ENCODE measurements at places on chromosomes 2 and 18.

DNA sequence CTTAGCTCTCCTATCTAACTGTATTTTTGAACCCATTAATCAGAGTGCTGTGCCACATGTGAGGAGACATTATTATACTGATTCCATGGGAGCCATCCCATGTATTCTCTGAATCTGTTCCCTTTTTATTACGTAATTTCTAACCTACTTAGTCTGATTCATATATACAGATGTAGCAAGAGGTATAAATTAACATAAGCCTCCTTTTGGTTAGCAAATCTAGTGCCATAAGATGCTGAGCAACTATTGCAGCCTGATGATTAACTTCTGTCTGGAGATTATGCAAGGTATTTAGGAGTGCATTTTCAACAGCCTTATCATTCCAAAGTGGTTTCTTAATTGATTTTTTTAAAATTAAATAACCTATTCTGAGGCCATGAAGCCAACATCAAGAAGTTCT lies 114.1 kb upstream of the MSH2 start:
- no peaks in the 10 kb centered on the region for H3K27me3 ChIP-seq
- peaks cover 4% of the 10 kb centered on the region for H3K4me1 ChIP-seq
- H3K27ac ChIP-seq = no peak overlapping the region
- H3K36me3 ChIP-seq = no peaks in the 10 kb centered on the region
- DNase-seq = no peak

GRCh38 chr2:149258531-149258930 lies 71.9 kb upstream of the LYPD6 start:
- H3K27ac ChIP-seq = no peak overlapping the region
- no peak for DNase-seq
- H3K4me3 ChIP-seq = no peak overlapping the region
- H3K36me3 ChIP-seq = no peaks in the 10 kb centered on the region
- H3K4me1 ChIP-seq = no peaks in the 10 kb centered on the region

DNA sequence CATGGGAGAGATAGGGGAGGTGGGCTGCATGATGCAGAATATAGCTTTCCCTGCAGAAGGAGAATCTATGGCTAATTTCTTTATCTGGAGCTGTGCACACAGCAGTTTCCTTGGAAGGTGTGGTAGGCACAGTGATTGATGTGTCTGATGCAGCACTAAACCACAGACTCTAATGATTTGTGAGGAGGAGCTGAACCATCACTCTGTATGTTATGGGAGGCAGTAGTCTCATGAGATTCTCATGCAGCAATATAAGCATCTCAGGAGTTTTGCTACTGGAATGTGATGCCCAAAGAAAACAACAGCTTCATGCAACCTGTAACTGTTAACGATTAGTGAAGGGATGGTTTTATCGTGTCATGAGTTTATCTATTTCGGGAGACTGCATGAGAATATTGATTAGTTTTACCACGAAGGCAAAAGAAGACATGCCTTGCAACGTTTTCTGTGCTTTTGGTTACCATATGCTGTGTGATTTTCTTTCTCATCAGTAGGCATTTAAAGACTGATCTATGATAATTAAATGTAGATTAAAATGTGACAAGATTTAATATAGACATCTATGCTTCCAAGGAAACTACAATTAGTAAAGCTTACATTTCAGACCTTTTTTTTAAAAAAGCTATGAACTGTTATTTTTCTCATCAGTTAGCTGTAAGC lies 286.8 kb downstream of the ARL6IP6 start:
- no peak for DNase-seq
- H3K4me3 ChIP-seq = no peak overlapping the region
- no peak overlapping the region for H3K27ac ChIP-seq
- no peaks in the 10 kb centered on the region for H3K36me3 ChIP-seq
- no peaks in the 10 kb centered on the region for H3K4me1 ChIP-seq
- no peaks in the 10 kb centered on the region for H3K27me3 ChIP-seq

- H3K27ac ChIP-seq = no peak overlapping the region
- no peak for DNase-seq
- H3K36me3 ChIP-seq = no peaks in the 10 kb centered on the region
- H3K4me1 ChIP-seq = no peaks in the 10 kb centered on the region
- no peaks in the 10 kb centered on the region for H3K27me3 ChIP-seq
Observed at GRCh38 chr2:216242365-216242764, 129.9 kb downstream of the MARCHF4 start.

GRCh38 chr18:42365591-42365990 lies 410.6 kb downstream of the PIK3C3 start:
- no peaks in the 10 kb centered on the region for H3K27me3 ChIP-seq
- no peaks in the 10 kb centered on the region for H3K4me1 ChIP-seq
- H3K27ac ChIP-seq = no peak overlapping the region
- no peaks in the 10 kb centered on the region for H3K36me3 ChIP-seq
- H3K4me3 ChIP-seq = no peak overlapping the region

All from liver (tissue), 10 donors.